A549 (cell line): ENCODE measurements at places on chromosomes 2 and 18.

DNA sequence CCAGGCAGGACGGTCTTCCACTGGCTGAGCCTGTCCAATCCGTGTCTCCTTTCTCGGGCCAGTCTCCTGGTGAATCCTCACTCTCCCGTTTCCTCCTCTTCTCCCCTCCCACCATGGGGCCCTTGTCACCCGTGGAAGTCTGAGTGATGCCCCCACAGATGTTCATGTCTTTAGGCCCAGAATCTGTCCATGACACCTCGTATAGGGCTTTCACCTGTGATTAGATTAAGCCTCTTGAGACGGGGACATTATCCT is 193.5 kb downstream of the ZFP36L2 start:
- DNase-seq = no peak

DNA sequence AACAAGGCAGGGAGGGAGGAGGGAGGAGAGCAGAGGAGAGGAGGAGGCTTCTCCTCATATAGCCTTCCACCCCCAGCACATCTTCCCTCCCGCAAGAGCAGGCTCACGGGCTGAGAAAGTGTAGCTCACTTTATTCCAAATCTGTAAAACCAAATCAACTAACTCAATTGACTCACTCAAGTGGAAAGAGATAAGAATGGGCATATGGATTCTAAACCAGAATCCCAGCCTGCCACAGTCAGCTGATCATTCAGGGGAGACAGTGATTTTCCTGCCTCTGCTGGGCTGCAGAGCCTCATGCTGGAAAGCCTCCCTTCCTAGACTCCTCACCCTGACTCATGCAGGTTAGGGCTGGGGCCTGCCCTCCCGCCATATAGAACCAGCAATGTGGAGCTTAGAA is 4.2 kb upstream of the TWSG1 start:
- no peak for DNase-seq

GRCh38 chr2:142849820-142850219 is 27.6 kb upstream of the KYNU start:
- no peak for DNase-seq

- no peak for DNase-seq
Observed at GRCh38 chr2:187051350-187051749, 202.4 kb upstream of the ZSWIM2 start.

GRCh38 chr2:117057016-117057415 is 757.5 kb upstream of the DDX18 start:
- no peak for DNase-seq

DNA sequence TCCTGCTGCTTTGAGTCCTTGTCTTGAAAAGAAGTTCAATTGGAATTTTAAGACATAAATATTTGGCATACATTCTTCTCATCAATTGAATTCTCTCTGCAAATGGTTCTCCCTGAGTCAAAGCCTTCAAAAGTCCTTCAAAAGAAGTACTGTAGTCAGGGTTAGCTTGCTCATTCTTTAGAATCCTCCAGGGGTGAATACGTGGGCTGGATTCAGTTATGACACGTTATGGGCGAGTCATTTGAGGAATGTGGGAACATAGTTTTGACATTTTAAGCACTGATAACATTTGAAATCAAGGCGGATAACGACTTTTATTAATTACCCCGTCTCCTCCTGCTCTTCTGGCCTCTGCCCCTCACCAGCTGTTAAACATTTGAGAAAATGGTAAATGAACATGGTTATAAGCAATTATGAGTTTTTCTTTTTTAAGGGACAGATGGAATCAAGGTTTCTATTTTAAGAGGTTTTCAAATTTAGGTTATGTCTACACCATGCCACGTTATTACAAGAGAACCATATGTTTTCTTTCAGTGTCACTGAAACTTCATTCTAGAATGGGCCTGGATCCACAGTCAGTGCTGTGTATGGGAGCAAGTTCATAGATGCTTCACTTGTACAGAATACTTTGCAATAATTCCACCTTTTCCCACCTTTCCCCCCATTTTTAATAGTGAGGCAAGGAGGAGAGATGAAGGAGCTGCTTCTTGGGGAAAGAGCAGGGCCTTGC is 273.1 kb downstream of the TSN start:
- no peak for DNase-seq

GRCh38 chr2:42659609-42660008 is 91.2 kb downstream of the MTA3 start:
- DNase-seq = no peak

- no peak for DNase-seq
Observed at GRCh38 chr18:8314124-8314523, 295.1 kb upstream of the RAB12 start.

DNA sequence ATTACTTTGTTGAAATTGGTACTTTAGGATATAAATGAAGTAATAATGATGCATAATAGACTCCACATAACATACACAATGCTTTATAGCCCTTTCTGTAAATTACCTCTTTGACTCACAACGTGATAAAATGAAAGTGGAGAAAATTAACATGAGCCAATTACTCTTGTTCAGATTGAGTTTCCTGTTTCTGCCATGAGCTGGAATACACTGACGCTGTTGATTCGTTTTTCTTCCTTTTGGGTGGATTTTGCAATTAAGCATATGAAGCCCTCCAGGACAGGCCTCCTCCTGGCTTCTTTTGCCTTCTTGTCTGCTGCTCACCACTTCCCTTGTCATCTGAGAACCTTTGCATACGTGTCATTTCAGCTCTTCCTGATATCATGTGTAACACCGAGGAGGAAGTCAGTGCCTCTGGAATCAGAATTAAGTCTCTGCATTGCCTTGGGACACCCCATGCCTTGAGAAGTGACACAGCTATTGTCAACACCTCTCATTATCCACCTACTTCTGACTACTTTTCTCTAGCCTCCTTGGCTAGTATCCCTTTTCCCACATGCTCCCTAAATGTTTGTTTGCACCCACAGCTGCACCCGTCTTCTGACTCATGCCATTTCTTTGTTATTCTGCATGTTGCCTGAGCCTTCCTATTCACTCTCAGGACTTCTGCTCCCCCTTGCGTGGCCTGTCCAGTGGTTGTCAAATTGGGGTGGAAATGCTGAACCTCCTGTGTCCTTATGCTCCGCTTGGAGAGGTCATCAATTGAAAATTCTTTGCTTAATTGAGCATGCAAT is 134.1 kb downstream of the FMNL2 start:
- no peak for DNase-seq

GRCh38 chr2:10057231-10058107 is 14.1 kb downstream of the KLF11 start:
- no peak for DNase-seq

DNA sequence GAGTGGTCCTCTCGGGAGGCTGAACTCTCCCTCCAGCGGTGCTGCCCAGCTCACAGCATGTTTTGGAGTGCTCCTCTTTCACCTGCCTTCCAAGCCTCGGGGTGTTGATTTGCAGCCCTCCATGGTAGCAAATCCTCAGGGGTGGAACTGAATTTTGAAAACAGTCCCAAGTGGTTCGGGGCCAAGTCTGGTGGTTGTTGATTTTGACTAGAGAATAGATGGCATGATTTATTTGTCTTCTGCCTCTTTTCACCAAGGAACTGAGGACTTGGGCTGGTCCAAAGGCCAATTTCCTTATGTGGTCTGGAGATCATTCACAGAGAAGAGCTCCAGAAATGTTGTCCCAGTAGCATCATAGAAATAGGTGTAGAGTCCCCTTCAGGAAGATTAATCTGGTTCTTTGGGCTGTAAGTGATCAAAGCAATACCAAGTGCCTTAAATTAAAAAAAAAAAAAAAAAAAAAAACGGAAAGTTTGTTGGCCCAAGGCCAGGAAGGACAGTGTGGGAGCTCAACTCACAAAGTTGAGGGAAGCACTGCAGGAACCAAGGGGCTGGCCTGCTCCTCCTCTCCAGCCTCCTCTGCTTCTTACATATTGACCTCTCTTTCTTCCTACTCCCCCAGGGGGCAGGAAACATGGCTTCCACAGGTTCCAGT is 2.5 kb upstream of the DES start:
- DNase-seq = no peak

GRCh38 chr18:13436576-13436975 is 218.0 kb downstream of the LDLRAD4 start:
- no peak for DNase-seq

GRCh38 chr2:23449831-23450331 is 64.9 kb downstream of the KLHL29 start:
- no peak for DNase-seq

DNA sequence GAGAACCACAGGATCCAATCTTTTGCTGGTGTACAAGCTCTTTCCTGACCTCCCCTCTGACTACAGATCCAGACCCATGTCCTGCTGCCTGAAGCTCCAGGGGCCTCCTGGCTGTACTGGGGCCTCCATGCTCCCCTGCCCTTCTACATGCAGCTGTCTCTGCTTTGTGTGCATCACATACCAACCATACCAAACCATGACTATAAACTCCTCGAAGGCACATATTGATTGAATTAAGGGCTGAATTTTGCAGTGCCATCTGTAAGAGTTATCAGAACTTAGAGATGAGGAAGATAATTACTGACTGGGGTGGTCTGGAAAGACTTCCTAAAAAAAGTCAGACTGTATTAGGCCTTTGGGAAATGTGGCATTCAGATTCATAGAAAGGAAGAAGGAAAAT is 139.9 kb upstream of the CXCR4 start:
- no peak for DNase-seq

GRCh38 chr18:57550510-57550909 is 36.0 kb downstream of the FECH start:
- DNase-seq = no peak

- no peak for DNase-seq
Observed at GRCh38 chr2:205629091-205629776, 53.1 kb upstream of the NRP2 start.

DNA sequence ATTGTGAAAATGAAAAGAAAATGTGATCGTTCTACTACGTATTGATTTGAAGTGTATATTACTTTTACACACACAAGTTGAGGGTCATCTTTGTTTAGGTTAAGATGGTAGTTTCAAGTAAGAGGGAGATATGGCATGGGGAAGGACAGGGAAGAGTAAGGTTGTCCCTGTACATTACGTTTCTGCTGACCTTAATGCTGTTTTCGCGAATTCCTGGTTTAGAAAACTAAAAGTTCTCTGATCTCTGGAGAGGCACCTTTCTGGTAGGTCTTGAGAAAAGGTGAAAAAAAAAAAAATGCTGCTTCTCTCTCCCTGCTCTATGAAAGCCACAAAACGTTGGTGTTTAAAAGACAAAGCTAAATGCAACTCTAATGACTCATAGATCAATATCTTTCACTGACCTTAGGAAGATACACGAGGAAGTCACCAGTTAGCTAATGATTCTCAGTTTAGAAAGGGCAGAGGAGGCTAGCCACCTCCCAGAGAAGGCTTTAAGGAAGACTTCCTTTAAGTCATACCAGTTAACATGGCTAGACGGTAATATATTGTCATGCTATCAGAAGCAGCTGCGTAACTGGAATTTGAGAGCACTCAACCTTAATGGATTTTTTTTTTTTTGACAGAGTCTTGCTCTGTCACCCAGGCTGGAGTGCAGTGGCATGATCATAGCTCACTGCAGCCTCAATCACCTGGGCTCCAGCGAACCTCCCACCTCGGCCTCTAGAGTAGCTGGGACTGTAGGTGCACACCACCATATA is 13.2 kb downstream of the TXNDC2 start:
- DNase-seq = peak; percentile 82

DNA sequence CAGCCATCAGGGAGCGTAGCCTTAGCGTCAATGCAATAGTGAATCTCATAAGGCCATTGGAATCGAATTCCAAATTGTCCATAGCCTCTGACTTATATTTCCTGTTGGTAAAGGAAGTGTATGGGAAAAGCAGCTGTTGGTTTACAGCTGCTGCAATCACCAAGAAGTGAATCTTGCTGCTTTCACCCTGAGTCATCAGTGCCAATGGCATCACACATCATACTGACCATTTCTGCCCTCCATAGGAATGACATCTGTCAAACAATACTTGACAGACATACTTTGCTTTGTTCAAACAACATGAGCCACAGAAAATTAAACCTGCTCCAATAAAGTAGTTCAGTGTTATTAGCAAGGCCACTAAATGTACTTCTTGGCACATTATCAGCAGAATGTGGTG is 111.2 kb upstream of the KLHL29 start:
- DNase-seq = peak; percentile 13

DNA sequence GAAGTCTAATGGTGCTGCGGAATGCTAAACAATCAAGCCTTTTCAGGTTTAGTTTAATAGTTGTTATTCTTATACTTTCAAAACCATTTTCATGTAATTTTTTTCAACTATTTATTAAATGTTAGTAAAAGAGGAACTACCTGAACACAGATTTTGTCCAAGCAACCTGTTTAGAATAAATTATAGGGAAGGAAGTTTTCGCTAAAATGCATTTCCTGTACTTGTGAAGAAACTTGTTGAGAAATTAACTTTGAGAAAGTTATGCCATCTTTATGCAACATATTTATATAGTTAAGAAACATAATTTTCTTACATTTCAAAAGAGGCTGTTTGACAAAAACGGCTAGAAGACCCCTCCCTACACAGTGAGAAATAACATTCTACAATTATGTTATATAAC is 16.6 kb downstream of the MAP4K4 start:
- no peak for DNase-seq

DNA sequence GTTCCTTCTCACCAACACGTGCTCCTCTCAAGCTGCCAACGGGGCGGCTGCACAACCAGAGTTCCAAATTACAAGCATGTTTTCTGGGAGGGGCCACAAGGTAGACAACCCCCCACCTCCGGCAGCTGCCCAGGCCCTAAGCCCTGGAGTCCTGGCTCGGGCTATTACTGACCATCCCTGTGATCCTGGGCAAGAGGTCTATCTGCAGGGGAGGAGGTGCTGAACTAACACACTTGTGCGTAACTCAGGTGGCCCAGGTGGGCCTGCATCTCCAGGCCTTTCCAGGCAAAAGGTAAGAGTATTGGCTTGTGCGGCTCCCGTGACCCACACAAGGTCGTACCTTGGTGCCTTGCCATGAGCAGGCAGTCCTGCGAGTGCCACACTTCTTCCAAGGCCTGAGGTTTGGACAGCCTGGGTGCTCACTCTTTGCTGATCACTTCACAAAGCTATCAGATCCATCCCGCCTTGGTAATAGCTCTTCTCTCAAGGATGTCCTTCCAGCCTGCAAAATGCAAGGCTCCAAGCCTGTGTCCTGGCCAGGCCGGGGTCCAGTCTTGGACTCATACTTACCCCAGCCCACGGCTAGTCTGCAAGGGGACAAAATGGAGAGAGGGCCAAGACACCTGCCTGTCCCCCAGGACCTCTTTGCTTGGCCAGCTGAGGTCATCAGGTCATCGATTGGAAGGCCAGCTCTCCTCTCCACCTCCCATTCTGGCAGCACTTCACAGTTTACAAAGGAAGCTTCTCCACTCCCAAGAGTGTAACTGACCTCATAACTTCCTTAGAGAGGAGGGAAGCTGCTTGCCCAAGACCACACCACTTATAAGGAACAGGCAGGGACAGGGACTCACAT is 33.9 kb downstream of the ADRA2B start:
- no peak for DNase-seq
